ENCODE measurements at places on chromosomes 16 and 17.

- DNase-seq, result no peak
These were observed 89.3 kb upstream of the GSE1 start for GRCh38 chr16:85523602-85524364.

- no peak for DNase-seq
These were observed 99.5 kb upstream of the AXIN2 start for GRCh38 chr17:65660947-65661346.

DNA sequence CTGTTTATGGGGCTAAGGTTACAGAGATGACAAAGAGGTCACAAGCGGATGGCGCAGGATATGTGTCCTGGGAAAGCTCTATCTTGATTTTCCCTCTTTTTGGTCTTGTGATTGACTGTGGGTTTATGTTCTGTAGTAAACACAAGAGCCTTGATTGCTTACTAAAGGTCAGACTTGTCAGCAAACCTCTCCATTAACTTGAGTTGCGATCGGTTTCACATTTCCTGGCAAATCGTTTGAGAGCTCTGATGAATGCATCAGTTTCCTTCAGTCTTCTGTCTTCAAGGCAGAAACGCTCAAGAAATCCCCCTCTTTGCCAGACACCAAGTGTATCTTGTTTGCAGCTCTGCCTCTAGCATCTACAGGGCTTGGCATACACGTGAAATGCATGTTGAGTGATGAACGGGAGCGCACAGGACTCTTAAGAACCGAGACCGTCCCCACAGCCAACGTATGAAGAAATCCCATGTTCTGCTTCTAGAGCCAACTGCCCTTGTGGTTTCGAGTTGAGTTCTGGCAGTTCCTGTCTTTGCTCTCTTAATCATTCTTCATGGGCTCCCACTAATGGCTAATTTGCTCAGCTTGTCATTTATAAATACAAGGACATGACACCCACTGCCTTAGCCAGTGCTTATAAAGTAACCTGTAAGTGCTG is 143.3 kb downstream of the PITPNC1 start:
- DNase-seq, result no peak

DNA sequence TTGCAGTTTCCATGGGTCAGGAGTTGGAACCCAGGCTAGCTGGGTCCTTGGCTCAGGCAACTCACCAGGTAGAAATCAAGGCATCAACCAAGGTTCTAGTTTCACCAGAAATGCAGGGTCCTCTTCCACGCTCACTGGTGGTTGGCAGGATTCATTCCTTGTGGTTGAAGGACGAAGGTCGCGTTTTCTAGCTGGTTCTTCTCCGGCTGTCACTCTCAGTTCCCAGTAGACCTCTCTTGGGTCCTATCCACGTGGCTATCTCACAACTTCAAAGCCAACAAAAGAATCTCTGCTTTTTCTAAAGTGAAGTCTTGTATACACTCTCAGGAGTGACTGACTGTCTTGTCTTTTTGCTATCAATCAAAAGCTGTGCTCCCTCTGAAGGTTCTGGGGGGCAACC is 146.3 kb upstream of the NOL11 start:
- DNase-seq, result no peak

DNA sequence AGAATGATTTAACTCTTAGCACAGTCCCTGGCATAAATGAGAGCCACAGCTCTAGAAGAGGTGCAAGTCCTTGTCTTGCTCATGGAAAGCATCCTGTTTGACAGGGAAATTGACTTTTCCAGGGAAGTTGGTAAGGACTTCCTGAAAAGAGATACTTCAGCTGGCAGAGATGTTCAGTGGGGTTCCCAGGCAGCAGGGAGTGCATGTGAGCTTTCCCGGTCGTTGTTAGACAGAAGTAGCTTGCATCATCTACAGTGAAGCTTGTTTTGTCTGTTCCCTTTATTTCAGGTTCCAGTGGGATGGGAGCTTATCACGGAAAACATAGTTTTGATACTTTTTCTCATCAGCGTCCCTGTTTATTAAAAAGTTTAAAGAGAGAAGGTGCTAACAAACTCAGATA is 22.9 kb downstream of the ALDH3A2 start:
- no peak for DNase-seq

DNA sequence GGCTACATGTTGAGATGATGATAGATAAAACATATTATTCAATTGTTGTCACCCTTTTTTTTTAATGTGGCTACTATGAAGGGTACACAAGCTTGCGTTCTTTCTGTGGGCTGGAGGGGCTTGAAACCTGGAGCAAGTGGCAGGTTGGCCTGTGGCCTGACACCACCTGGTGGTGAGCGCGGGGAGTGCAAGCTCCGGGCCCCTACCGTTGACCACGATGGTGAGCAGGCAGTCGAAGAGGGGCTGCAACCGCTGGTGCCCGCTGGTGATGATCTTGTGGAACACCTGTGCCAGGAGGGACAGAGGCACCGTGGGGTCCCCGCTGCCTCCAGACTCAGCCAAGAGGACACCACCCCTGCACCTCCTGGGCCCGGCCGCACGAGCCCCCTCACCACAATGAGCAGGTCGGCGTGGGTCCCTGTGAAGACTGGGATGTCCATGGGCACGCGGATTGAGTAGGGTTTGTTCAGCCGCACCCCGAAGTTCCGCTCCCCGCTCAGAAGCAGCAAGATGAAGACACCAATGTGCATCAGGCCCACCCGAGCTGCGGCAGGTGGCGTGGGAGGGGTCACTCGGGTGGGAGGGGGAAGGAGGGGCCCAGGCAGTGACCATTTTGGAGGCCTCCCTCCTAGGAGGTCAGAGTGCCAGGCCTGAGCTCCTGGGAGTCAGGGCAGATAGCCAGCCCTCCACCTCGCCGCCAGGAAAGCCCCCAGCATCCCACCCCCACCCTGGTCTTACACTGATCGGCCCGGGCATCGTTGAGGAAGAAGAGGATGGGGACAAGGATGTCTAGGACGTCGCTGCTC is 14.4 kb downstream of the HID1 start:
- DNase-seq, result peak; percentile 90

Data from GM20000 (cell line).